CD4-positive, CD25-positive, alpha-beta regulatory T cell (primary cell): ENCODE measurements at places on chromosomes 4 and X.

DNA sequence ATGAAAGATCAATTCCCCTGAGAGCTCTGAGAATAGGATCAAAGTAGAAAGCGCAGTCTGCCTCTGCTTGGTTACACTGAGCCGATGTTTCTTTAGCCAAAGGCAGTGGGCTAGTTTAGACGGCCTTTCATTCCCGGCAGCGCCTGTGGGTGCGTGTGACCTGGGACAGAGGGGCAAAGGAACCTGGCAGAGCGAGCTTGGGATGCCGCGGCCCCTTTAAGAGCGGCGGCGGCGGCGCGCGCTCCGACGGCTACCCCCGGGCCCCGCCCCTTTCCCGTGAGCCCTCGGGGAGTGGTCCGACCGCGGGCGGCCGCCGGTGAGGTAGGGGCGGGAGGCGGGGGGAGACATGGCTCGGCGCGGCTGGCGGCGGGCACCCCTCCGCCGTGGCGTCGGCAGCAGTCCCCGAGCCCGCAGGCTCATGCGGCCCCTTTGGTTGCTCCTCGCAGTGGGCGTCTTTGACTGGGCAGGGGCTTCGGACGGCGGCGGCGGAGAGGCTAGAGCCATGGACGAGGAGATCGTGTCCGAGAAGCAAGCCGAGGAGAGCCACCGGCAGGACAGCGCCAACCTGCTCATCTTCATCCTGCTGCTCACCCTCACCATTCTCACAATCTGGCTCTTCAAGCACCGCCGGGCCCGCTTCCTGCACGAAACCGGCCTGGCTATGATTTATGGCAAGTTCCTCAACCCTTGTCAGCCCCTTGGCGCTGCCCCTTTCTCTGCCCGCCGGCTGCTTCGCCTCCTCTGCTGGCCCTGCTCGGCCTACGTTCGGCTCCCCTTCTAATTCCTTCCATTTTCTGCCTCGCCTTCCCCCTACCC lies at the start of gene SLC9A6:
TSS of gene SLC9A6 (plus strand) at position 279 of the 816 bp plus-strand sequence. CDS start at position 503, 224 bp downstream.
- DNase-seq = peak; percentile 71

- no peak for DNase-seq
These were observed 668.2 kb upstream of the NDST4 start for GRCh38 chr4:115781528-115782146.

DNA sequence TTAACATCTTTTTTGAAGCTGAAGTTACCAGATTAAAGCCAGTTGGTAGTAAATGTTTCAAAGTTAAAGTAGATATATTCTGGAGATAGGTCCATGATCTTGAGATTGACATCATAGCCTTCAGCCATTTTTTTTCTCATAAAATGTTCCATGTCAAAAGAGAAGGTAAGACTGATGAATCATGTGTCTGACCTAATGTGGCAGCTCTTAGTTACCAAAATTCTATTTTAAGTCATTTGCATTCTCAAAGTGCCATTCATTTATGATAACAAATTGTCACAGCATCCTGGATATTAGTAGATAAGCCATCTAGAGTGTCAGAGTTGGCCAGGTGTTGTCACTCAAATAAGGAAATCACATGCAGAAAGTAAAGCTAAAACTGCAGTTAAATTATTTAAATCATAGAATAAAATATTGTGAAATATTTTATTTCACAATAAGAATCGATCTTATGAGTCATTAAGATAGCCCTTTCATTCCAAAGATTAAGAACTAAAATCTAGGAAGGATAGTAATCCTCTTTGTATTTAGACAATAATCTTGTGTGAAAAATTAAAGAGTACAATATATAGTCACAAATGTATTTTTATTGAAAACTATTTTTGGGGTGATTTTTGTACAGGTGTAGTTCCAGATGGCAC lies 65.7 kb upstream of the ADAD1 start:
- no peak for DNase-seq

DNA sequence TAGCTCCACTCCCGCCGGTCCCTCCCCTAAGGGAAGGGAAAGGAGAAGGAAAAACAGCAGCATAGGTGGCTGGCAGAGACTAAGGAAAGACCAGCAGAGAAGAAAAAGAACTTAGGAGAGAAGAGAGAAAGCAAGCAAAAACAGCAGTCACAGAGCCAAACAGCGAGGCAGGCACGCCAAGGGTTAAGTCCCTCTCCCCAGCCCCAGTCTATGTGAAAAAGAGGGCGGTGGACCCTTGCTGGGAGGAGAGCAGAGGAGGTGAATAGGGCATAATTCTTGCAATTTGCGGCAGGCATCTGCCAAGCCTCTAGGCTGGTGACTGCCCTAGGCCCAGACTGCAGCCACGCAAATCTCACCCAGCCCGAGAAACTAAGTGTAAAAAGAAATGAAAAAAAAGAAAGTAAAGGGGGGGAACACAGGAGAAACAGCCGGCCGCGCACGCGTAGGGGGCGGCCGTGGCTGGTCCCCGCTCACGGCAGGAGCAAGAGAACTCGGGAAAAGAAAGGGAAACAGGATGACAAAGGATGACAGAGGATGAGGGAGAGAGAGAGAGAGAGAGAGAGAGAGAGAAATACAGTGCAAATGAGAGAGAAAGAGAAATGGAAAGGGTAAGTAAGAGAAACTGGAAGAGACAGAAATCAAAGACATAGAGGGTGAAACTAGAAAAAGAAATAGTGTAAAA lies 48.6 kb downstream of the MAGEA9 start:
- peak; percentile 14 for DNase-seq

- DNase-seq = peak; percentile 16
These were observed 108.1 kb downstream of the ATG4A start for GRCh38 chrX:108199691-108200090.

- no peak for DNase-seq
These were observed 207.8 kb upstream of the KIT start for GRCh38 chr4:54449999-54450398.

GRCh38 chr4:62324215-62324614 lies 1124.1 kb downstream of the ADGRL3 start:
- DNase-seq = no peak

GRCh38 chr4:41102414-41103092 lies 111.8 kb downstream of the APBB2 start:
- no peak for DNase-seq

DNA sequence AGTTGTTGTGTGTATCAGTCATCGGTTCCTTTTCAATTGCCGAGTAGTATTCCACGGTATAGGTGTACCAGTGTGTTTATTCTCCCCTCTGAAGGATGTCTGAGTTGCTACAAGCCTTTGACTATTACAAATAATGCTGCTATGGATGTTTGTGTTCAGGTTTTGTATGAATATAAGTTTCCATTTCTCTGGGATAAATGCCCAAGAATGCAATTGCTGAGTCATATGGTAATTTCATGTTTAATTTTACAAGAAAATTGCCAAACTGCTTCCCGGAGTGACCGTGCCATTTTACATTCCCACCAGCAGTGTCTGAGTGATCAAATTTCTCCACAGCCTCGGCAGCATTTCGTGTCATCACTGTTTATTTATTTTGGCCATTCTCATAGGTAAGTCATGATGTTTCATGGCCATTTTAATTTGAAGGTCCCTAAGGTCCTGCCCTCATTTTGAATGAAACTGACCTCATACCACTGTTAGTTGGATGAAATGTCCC lies 73.9 kb downstream of the IRF2 start:
- DNase-seq = no peak

DNA sequence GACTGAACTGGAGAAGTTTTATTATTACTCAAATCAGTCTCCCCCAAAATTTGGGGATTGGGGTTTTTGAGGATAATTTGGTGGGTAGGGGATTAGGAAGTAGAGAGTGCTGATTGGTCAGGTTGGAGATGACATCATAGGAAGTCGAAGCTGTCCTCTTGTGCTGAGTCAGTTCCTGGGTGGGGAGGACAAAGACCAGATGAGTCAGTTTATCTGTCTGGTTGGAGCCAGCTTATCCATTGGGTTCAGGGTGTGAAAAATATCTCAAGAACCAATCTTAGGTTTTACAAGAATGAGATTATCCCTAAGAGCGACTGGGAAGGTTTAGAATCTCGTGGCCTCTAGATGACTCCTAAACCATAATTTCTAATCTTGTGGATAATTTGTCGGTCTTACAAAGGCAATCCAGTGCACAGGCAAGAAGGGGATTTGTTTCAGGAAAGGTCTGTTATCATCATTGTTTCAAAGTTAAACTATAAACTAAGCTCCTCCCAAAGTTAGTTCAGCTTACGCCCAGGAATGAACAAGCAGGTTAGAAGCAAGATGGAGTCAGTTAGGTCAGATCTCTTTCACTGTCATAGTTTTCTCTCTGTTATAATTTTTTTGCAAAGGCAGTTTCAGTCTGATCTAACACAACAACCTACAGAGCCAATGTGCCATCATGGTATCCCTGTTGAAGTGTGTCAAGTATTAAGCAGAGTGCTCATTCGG lies 274.5 kb downstream of the SLC7A11 start:
- no peak for DNase-seq

DNA sequence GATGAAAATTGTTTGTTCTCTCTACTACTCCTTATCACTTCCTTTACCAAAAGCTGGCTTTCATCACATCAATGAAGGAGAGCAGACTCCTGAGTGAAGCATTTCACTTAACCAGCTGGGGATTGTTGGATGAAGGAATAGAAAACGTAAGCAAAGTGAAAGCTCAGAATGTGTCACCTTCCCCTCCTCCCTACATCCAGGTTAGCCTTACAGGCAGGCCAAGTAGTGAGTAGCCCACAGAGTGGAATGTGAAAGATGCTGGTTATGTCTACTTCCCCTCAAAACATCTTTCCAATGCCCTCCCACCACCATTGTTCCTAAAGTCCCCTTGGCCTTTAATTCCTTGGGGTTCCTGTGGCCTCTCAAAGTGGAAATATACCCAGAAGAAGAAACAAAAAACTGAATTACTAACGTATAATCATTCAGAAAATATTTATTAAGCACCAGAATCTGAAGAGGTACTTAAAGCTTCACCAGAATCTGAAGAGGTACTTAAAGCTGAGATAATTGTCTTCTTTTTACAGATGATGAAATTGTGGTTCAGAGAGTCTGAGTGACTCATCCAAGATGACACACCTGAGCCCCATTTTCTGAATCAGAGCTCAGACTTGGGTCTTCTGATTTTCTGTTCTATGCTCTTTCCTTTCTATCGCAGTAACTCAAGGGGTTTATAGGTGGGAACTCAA lies 6.5 kb downstream of the P2RY4 start:
- no peak for DNase-seq

GRCh38 chr4:135382280-135382959 lies 1180.8 kb upstream of the PABPC4L start:
- DNase-seq = no peak

- no peak for DNase-seq
These were observed 844.2 kb downstream of the RAPGEF2 start for GRCh38 chr4:159946983-159947615.

DNA sequence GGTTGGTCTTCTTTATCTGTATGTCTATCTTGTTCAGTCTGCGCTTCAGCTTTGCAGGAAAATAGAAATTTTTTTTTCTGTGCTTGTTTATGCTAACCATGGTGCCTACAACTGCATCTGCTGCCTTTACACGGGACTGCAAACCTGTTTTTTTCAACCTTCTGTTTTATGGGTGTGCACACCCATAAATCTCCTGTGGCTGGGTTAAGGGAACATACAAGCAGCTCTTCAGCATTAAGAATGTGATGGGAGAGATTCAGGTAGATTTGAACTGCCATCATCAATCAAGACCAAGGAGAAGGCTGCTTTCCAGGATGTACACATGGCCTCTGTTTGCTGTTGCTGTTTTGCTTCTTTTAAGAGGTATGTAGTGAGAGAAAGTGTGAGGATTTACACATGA lies 502.9 kb downstream of the ANKRD50 start:
- DNase-seq = no peak

- DNase-seq = no peak
These were observed 17.0 kb downstream of the MAB21L2 start for GRCh38 chr4:150598909-150599308.

GRCh38 chrX:9291629-9292028 lies 173.2 kb upstream of the TBL1X start:
- DNase-seq = no peak

DNA sequence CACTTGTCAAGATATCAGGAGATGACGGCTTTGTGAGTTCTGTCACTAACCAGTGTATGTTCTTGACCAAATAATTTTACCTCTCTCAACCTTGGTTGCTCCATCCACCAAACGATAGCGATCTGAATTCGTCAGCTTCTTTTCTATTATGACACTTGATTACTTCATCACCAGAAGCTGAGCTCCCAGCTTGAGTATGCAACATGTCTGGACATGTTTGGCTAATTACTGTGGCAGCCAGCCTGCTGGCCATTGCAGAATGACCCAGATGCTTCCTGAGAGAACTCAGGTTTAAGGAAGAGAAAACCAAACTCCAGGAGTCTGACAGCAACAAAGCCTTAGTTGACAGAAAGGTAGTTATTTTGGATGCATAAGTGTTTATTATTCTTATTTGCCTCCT lies 46.4 kb upstream of the PARM1 start:
- DNase-seq = no peak

DNA sequence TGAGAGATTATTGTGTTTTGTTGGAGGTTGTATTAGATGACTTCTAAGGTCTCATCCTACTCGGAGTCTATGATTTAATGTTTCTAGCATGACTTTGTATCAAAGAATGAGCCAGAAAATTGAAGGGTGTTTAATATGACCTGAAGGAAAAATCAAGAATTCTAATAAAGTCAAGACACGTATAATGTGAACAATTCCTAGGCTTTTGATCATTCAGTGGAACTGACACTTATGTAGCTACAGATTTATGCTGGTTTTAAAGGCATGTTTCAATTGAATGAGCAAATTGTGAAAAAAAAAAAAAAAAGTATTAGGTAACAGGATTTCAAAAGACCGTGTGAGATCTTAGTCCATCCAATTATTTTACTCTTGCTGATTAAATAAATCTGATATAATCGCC lies 64.9 kb downstream of the GRID2 start:
- no peak for DNase-seq

DNA sequence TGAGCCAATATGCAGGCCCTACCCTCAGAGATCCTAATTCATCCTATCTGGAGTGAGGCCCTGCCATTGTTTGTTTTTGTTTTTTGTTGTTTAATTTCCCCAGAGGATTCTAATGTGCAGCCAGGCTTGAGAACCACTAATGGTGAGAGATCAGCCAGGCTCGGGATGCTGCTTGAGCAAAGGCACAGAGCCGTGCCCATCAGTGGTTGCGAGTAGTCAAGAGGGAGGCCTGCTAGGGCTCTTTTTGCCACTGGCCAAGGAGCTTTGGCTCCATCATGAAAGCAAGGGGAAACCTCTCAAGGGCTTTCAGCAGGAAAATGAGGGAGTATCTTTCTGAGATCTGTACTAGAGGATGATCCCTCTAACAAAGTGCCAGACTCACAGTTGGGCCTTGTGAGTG lies 2.7 kb downstream of the TCEANC start:
- DNase-seq = no peak

DNA sequence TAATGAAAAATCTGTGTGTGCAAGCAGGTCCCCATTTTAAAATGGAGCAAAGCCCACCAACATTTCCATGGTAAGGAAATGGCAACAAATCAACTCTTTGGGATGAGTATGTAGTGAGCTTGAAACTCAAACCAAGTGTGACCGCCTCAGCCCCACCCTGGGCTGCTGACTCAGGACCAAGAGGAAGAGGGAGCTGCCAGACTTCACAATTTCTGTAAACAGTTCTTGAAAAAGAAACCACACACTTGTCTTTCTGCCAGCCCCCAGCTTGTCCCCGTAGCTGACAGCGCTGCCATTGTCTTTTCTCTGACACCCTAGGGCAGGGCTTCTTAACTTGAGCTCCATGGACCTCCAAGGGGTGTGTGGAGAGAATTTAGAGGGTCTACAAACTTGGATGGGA lies 10.3 kb downstream of the RTL5 start:
- DNase-seq = no peak

- no peak for DNase-seq
These were observed 14.3 kb upstream of the TDO2 start for GRCh38 chr4:155889031-155889793.
